ENCODE measurements at places on chromosomes 4 and X.

DNA sequence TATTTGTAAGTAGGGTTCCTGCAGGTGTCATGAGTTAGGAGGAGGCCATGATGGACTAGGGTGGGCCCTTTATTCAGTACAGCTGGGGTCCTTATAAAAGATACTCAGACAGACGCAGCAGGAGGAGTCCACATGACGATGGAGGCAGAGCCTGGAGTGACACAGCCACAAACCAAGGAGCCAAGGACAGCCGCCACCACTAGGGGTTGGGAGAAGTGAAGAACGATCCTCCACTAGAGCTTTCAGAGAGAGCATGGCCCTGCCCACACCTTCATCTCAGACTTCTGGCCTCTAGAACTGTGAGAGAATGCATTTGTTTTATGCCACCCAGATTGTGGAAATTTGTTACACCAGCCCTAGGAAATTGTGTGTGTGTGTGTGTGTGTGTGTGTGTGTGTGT lies 31.1 kb downstream of the JAKMIP1 start:
- DNase-seq = peak; percentile 16

- no peak for DNase-seq
Measured at GRCh38 chr4:34261799-34262314, 1982.5 kb downstream of the ARAP2 start.

GRCh38 chr4:99144070-99144469 lies at the start of gene ADH4:
TSS of gene ADH4 (minus strand) at chr4:99144297. CDS start at chr4:99144222, 75 bp downstream.
- DNase-seq = no peak

DNA sequence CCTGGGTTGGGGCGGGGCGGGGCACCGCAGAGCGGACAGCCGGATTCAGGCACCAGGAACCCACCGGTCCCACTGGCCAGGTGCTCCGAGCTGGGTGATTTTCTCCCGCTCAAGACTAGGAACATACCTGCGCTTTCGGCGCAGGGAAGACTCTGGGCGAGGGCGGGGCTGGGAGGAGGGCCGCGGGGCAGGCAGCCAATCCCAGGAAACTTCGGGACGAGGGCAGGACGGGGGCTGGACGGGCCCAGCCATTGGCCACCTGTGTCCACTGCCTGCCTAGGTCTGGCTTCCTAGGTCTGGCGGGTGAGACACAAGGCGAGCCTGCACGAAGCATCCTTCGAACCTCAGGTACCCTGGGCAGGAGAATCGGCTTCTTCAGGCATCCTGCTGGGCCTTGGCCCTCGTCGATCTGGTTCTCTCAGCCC lies 274 bp upstream of the ERVMER34-1 start:
- peak; percentile 56 for DNase-seq

DNA sequence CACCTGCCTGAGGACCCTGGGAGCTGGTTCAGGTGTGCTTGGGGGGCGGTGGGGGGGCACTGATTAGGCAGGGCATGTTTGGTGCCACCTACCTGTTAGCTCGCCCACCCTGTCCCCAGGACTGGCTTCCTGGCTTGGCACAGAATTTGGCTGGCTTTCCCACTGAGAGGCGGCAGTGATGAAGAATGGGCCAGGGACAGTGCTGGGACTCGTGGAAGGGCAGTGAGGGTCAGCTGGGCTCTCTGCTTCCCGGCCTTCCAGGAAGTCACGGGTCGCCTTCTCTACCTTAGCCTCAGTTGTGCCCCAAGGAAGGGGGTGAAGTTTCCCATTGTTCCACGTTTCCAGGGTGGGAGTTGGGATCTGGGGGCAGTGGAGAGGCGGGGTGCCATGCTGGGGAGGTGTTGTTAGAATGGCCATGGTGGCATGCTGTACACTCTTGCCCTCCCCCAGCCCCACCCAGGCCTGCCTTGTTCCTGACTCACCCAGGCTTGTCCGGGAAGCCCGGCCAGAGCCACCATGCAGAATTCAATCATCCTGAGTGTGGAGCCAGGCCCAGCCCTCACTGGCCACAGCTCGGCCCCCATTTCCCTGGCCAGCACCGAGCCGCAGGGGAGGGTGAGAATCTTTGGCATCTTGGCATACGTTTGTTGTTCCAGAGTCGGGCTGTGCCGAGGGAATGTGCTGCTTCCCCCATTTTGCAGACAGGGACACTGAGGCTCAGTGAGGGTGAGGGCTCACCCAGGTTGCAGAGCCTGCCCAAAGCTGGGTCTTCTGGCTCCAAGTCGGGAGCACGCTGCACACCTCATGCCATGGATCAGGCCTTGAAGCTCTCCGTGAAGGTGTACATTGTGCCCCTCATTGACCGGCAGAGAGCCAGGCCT lies 21.9 kb upstream of the GPR78 start:
- DNase-seq = no peak

DNA sequence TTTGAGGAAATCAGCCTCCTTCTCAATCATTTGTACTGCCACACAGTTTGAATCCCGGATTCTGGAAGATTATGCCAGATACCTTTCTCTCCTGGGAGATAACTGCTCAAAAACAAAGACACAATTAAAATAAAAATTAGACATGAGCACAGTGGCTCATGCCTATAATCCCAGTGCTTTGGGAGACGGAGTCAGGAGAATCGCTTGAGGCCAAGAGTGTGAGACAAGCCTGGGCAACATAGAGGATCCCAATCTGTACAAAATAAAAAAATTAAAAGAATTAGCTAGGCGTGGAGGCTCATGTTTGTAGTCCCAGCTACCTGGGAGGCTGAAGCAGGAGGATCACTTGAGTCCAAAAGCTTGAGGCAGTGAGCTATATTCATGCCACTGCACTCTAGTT lies 376.3 kb upstream of the ZFP42 start:
- no peak for DNase-seq

DNA sequence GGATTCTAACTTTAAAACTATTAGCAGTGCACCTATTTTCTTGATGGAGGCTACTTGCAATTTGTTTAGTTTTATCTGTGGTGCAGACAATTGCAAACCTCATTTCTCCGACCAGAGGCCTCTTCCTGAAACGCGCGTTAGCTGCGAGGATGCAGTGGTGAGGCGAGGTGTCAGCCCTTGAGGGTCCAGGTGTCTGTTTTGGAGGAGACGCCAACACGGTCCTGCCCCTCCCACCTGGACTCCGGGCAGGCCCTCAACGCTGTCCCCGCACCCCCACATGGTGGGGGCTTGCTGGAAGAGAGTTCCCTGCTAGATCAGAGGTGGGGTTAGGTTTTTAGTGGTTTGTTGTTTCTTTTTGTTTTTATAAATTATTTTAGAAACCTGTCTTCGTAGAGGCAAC lies 34.4 kb downstream of the PCGF3 start:
- no peak for DNase-seq

DNA sequence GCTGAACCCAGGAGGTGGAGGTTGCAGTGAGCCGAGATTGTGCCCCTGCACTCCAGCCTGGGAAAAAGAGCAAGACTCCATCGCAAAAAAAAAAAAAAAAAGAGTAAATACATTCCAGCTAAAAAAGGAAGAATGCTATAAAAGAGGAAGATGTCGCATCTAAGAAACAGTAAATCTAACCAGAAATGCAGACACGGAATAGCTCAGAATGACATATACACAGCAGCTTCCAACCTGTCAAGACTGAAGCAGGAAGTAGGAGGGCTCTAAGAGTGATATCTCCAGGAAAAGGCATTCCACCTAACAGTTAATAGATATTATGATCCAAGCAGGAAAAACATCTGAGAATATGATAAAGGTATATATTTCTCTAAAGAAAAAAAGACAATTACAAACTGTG lies 16.0 kb downstream of the CLOCK start:
- no peak for DNase-seq

DNA sequence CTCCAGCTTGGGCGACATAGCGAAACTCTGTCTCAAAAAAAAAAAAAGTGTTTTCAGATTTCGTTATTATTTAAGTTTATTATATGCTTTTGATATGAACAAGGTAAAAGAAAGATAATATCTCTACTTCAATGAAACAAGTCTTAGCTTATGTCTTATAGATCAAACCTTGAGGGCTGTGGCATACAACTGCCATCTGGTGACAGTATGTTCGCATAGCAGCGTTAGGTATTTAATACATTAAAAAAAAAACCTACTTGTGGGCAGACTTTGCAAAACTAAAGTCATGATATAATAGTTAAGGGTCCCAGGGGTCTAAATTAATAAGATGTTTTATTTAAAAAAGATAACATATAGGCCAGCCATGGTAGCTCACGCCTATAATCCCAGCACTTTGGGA lies 161.2 kb upstream of the AMOT start:
- peak; percentile 18 for DNase-seq

DNA sequence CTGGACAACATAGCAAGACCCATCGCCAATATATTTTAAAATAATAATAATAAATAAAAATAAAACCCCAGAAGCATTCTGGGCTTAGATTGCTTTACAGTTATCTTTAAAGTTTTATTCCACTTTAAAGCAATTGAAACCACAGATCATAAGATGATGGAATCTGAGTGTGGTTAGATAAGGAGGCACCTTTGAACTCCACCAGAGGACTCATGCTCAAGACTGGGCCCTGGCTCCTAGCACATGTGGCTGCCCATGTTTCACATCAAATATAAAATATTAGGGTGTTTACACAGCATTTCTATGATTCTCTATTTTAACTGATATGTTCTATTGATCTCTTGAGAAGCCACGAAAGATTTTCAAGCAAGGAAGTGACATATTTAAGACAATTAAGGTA lies 52.6 kb upstream of the BBS12 start:
- no peak for DNase-seq

DNA sequence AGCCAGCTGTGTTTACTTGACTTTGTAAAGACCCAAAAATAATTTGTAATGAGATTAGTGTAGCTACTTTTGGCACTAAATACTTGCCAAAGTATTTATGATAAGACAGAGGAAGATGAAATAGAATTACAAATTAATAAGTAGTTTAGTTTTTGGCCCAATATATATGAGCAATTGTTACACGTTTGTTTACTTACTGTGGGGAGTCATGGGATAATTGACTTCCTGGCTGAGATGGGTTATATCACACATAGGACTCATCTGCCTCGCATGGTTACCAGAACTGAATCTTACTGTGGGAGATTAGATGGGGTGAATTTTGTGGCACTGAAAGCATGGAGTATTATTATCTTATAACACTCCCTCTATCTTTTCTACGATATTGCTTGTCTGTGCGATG lies 66.6 kb downstream of the INTS12 start:
- no peak for DNase-seq

DNA sequence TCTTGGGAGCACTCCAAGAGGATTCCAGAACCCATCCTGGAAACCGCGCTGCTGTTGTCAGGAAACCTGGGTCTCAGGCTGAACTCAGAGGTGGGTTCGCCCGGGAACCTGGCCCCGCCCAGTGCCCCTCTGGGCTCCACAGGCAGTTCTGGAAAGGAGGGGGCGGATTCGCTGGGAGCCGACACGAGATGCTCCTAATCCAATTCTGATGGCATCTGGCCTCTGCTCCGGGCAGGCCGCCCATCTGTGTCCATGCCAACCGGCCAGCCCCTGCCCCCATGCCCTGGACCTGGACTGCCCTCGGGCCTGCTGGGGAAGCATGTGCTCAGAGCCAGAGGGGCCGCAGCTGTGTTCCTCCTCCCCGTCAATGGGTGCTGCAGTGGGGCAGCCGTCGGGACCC lies 21.0 kb downstream of the ATP2B3 start:
- no peak for DNase-seq
